ENCODE measurements at places on chromosomes 11 and 22. TPM values are rescaled to one million over a fixed set of nuclear protein-coding genes. Genes with fewer than 3 reads are reported as not detected.

LMO2 gene
- total RNA-seq = 0.92 TPM

TRPC6 gene
- total RNA-seq = 0.09 TPM

GRCh38 chr11:96045622-96046456 is 121.9 kb upstream of the MTMR2 start:
- DNase-seq = peak; percentile 55

- peak; percentile 95 for DNase-seq
These were observed 147.6 kb downstream of the FBXO7 start for GRCh38 chr22:32622004-32622743.

GRCh38 chr22:20590477-20591294 is 83.3 kb downstream of the MED15 start:
- DNase-seq = no peak

DNA sequence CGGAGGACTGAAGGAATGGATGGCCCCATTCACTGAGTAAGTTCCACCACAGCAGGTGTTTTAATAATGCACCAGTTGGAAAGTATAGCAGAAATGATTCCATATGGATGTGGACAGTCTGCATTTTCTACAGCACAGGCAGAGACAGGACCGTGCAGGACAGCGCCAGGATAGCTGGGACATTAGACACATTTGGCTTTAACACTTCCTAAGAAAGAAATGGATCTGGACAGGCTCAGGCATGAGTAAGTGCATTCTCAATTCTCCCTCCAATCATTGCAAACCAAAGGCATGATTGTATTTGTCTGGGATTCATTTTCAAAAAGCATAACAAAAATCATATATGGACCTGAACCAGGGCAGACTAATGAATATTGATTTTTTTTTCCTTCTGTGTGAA is 233.0 kb upstream of the POU2AF2 start:
- DNase-seq = no peak

- peak; percentile 54 for DNase-seq
These were observed 789.4 kb upstream of the KIRREL3 start for GRCh38 chr11:127789927-127790326.

DNA sequence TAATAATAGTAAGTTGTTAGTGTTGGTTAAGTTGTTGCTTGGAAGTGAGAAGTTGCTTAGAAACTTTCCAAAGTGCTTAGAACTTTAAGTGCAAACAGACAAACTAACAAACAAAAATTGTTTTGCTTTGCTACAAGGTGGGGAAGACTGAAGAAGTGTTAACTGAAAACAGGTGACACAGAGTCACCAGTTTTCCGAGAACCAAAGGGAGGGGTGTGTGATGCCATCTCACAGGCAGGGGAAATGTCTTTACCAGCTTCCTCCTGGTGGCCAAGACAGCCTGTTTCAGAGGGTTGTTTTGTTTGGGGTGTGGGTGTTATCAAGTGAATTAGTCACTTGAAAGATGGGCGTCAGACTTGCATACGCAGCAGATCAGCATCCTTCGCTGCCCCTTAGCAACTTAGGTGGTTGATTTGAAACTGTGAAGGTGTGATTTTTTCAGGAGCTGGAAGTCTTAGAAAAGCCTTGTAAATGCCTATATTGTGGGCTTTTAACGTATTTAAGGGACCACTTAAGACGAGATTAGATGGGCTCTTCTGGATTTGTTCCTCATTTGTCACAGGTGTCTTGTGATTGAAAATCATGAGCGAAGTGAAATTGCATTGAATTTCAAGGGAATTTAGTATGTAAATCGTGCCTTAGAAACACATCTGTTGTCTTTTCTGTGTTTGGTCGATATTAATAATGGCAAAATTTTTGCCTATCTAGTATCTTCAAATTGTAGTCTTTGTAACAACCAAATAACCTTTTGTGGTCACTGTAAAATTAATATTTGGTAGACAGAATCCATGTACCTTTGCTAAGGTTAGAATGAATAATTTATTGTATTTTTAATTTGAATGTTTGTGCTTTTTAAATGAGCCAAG is 2.7 kb downstream of the NEAT1 start:
- peak; percentile 36 for DNase-seq

DNA sequence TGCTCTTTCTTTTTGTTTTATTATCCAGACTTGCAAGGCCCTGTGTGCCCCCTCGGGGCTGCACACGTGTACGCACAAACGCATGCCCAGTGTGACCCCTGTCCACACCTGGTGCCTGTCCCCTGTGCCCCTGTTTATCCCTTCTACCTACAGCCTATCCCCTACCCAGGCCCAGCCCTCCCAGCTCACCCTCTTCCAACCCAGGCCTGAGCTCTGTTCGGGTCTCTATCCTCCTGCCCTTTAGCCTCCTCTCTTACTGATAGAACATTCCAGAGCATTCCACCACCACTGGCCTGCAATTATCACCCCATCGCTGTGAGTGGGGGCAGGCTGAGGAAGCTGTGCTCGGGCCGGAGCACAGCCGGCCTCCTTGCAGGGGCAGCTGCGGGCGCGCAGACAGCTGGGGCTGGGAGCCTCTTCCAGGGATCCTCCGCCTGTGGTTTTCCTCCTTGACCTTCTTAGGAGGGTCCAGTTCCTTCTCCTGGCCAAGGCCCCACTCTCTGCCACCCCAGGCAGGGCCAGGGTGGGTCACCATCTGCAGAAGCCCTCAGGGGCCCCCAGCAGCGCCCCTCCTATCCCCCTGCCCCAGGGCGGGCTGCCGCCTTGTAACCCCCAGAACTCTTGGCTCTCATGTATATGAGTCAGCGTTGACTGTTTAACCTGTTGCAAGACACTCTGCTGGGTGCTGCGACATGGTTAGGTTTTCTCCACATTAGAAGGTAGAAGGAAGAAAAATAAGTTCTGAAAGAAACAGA is 41.8 kb upstream of the KCNQ1OT1 start:
- DNase-seq = no peak
